ENCODE measurements at places on chromosomes 11 and 22.

DNA sequence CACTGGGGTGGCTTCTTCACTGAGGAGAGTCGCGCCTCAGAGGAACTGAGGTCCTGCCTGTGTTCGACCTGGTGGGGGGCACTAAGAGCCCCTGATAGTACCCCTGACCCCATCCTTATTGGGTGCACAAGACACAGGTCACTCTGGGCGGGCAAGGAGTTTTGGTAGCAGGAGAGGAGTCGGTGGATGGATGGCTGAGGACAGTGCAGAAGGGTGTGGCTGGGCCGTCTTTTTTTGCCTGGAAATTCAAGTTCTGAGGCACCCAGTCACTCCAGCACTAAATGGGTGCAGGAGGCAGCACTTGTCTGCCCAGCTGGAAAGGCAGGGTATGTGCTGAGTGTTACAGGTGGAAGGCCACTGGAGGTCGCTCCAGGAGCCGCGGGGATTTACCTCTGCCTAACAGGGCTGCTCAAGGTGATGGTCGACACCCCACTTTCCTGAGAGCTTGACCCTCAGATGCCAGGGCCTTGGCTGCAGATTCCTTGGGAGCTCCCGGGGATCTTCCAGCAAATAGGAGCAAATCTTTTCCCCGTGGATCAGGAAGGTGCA is 960 bp downstream of the TSSC4 start:
- no peak for DNase-seq

GRCh38 chr11:11856638-11857037 is 14.9 kb downstream of the USP47 start:
- no peak for DNase-seq

DNA sequence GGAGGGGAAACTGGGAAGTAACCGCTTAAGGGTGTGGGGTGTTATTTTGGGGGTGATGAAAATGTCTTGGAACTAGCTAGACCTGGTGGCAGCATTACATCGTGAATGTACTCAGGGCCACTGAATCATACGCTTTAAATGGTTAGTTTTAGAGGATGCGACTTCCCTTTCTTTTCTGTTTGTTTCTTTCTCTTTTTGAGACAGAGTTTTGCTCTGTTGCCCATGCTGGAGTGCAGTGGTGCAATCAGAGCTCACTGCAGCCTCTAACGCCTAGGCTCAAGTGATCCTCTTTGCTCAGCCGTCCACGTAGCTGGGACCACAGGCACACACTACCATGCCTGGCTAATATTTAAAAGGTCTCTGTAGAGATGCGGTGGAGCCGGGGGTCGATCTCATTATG is 5.6 kb upstream of the MIAT start:
- DNase-seq, result no peak

DNA sequence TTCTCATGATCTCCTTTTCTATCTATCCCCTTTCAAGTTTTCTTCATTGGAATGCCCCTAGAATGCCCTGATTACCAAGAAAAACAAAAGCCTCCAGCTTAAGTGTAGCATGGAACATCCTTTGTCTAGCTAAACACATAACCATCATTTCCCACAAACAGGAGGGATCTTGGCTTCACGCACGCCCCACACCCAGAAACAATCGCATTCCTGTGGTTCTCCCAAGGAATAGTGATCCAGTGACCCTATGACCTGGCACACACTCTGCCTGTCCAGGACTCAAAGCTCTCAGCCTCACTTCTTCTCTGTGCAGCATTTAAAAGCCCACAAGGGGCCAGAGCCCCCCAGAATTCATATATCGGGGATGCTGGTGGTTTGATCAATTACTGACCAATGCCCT is 9.3 kb upstream of the POU2AF1 start:
- DNase-seq, result no peak

- DNase-seq, result no peak
These were observed 1320.5 kb downstream of the BRD1 start for GRCh38 chr22:48507171-48507570.

DNA sequence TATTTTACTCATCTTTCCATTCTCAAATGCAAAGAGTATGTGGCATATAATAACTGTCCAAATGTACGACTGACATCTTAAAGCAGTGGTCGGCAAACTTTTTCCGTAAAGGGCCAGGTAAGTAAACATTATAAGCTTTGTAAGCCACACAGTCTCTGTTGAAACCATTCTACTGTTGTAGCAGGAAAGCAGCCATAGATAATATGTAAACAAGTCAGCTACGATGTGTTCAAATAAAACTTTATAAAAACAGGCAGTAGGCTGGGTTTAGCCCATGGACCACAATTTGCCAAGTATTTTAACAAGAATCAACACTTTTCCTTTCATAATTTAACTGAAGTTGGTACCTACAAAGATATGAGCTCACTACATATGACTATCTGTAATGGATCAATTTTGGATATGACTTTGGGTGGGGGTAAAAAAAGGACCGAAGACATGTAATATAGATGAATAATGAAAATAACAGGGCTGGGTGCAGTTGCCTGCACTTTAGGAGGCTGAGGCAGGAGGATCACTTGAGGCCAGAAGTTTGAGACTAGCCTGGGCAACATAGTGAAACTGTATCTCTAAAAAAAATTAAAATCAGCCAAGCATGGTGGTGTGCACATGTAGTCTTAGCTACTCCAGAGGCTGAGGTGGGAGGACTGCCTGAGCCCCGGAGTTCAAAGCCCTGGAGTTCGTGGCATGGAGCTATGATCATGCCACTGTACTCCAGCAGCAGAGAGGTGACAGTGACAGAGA is 5.7 kb downstream of the RDX start:
- no peak for DNase-seq

All from NCI-H2107 (cell line).